Thoracic aorta (tissue), 2 donors: ENCODE measurements at places on chromosomes 7 and 10.

DNA sequence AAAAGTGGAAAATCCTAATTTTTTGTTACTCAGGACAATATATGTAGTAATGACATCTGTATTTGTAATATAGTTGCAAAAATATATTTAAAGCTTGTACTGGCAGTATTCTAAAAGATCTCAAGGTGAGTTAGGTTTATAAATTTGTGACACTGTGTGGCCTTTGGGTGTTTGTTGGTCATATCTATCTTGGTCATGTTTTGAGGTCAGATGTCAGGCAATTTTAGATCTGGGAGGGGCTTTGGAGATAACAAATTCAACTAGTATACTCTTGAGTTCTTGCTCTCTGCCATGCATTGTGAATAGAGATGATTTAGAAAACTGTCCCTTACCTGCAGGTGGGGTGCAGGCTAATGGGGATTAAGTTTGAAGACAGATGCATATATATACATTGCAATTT, 3.1 kb downstream of the TBC1D12 start:
- DNase-seq = no peak

- DNase-seq = no peak
These were observed 29.7 kb upstream of the CALN1 start for GRCh38 chr7:72441791-72442190.

DNA sequence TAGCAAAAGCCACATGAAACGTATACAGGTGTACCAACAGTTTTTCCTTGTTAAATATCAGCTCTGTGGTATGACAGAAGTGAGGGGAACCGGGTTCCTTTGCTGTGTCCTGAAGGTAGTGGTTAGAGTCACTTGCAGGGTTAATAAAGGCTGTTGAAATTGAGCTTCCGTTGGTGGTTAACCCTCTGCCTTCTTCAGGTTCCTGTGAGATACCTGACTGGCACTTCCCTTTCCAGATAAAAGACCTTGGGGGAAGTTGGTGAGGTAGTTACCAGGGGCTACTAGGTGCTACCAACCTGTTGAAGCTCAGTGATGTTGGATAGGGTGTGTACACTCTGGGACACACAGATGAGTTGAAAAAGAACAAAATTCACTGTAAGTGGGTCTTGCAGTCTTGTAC, 384.1 kb downstream of the GATA3 start:
- DNase-seq = no peak

DNA sequence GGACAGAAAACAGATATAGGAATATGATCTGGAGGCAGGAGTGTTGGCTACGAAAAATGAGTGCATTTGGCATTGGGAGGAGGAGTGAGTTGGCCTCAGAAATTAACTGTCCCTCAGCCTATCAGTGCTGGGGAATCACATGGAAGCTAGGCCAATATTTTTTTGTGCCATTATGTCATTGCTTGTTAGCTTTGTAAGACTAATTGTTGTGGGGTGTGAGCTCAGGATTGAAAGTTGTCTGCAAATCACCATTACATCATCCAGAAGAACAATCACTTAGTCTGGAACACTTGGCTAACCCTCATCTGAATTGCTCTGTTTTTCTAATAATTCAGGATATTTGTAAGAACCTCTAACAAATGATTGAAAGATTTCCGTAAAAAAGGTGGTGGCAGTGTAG, 45.2 kb upstream of the SEMA3D start:
- DNase-seq = no peak

GRCh38 chr7:84663224-84663623, 468.6 kb upstream of the SEMA3A start:
- DNase-seq = no peak

GRCh38 chr7:47535704-47536628, 45.9 kb downstream of the TNS3 start:
- DNase-seq = no peak

DNA sequence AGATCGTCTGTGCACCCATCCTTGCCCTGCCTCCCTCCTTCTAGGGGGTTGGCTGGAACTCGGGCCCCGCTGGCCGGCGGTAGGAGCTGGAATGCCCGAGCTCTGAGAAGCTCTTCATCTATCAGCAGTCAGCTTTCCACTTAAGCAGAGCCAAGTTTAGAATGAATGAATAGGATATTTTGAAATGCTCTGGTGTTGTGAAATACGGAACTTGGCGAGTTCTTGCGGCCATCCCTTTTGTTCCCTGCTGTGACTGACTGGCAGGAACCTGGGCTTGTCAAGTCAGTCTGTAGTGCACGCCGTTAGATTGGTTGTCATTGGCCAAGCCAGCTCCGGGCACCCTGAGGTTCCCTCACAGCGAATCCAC, 33.3 kb downstream of the FOXK1 start:
- no peak for DNase-seq

DNA sequence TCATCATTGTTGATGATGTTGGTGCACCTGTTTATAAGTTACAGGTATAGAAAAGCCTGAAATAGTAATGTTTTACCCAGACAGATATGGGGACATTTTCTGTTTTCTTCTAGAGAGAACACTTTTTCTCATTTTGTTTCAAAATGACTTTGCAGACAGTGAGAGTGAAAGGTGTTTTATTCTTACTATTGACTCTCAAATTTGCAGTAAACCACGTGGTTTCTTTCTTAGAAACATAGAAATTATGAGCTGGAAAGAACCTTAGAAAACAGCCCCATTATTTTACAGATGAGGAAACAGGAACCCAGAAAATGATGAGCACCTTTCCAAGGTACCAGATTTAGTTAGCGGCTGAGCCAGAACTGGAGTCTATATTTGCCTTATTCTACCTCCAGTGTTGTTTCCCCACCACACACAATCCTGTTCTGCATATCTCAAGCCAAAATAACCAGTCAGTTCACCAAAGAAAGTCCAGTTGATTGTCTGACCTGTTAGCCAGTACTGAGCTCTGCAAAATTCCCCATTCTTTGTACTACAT, 138.9 kb upstream of the AHR start:
- DNase-seq = no peak

DNA sequence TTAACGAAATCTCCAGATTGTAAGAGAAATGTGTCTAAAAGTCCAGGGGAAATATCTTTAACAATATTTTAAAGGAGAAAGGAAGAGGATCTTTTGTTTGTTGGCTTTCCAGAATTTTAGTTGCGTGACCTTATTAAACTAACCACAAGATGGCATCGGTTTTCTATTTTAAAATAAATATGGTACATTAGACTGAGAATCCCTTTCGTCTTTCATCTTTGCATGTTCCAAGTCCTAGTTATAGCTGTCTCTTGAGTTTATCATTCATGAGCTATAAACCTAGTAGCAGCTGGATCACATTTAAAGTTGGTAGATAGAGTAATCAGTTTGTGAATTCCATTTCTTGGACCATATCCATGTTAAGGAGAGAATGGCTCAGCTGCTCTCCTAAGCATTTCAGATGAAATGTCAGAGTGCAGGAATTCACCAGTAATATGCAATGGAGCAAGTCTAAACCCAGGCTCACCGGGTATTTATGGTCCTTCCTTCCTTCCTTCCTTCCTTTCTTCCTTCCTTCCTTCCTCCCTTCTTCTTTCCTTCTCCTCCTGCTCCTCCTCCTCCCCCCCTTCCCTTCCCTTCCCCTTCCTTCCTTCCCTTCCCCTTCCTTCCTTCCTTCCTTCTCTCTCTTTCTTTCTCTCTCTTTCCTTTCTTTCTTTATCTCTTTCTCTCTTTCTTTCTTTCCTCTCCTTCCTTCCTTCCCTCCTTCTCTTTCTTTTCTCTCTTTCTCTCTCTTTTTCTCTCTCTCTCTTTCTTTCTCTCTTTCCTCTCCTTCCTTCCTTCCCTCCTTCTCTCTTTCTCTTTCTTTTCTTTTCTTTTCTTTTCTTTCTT, 57.8 kb upstream of the RAB18 start:
- DNase-seq = no peak

DNA sequence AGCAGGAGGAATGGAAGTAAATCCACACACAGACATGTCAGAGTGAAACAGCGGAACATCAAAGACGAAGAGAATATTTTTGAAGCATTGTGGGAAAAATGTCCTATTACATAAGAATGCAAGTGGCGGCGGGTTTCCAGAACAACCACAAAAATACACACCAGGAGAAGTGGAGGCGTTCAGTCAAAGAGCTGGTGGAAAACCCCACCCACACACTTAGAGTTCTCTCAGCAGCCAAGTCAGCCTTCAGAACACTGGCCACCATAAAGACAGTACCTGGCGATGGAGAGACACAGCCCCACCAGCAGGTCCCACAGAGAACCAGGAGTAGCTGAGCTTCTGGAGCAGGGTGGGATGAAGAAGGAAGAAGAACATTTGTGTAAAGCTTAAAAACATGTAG, 23.7 kb downstream of the NKX6-2 start:
- DNase-seq = no peak

GRCh38 chr7:38215115-38215514, 37.1 kb downstream of the STARD3NL start:
- DNase-seq = no peak

- no peak for DNase-seq
These were observed 1.0 kb downstream of the PAXIP1 start for GRCh38 chr7:155001756-155002410.
